ENCODE measurements at places on chromosomes 1 and 21.

GRCh38 chr1:60581455-60582220 lies 500.7 kb upstream of the NFIA start:
- no peak for DNase-seq
- H3K4me1 ChIP-seq, result no peaks in the 10 kb centered on the region
- no peaks in the 10 kb centered on the region for H3K36me3 ChIP-seq
- no peaks in the 10 kb centered on the region for H3K27me3 ChIP-seq

- peaks cover 53% of the 10 kb centered on the region for H3K4me1 ChIP-seq
- H3K27me3 ChIP-seq, result peaks cover 17% of the 10 kb centered on the region
- peak overlapping the region; percentile 80 for H3K27ac ChIP-seq
- peaks cover 9% of the 10 kb centered on the region for H3K36me3 ChIP-seq
Observed at GRCh38 chr1:229341774-229342655, 832 bp downstream of the CCSAP start.

DNA sequence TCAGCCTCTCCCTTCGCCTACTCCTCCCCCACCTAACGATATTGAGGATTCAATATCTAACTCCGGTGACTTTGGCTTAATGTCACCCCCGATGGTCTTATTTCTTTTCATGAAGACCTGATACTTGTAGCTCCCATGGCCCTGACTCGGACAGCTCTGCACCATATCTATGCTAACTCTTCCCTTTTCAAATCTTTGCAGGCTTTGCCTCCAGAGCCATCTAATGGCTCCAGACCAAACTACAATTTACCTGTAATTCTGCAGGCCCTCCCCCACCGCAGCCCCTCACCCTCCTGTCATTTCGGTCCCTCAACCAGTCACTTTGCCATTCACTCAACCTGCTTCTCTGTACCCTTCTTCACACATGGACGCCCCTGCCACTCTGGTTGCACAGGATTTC lies 7.9 kb upstream of the GSTM5 start:
- peaks cover 21% of the 10 kb centered on the region for H3K27me3 ChIP-seq
- no peaks in the 10 kb centered on the region for H3K36me3 ChIP-seq
- H3K27ac ChIP-seq, result no peak overlapping the region
- no peak for DNase-seq

DNA sequence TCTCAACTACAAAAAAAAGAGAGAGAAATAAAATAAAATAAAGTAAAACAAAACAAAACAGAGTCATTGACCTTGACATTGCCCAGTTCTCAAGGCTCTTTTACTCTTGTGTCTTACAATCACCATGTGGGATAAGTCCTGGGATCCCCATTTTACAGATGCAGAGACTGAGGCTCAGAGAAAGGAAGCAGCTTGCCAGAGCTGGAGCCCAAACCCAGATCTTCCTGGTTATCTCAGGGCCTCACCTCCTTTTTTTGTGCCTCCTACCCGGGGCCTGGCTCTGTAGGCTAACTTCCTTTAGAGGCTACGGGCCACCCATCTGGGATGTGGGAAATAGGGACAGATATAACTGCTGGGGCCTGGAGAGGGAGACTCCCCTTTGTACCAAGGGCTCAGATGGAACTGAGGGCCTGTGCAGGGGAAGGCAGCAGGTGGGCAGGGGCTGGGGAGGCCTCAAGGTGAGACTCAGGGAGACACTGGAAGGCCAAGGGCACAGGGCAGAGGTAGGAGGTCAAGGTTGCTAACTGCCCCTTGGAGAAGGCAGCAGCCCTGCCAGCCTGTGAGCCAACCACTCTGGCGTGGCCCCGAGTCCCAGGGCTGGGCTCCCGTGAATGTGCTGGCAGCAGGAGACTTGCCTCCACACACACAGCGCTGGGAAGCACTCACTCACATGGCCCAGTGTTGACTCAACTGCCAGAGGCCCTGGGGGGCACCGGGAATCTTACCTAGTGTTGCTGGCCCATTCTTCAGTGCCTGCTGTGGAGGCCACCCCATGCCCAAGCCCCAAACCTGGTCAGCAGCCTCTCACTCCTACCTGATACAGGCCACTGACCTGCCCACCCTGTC lies 6.5 kb upstream of the ECE1 start:
- peaks cover 83% of the 10 kb centered on the region for H3K4me1 ChIP-seq
- no peak for DNase-seq
- no peak overlapping the region for H3K4me3 ChIP-seq
- H3K27me3 ChIP-seq, result no peaks in the 10 kb centered on the region
- H3K36me3 ChIP-seq, result peaks cover 9% of the 10 kb centered on the region

- H3K36me3 ChIP-seq, result peaks cover 5% of the 10 kb centered on the region
- H3K4me3 ChIP-seq, result no peak overlapping the region
- peaks cover 7% of the 10 kb centered on the region for H3K4me1 ChIP-seq
- no peak for DNase-seq
- H3K27ac ChIP-seq, result no peak overlapping the region
- no peaks in the 10 kb centered on the region for H3K27me3 ChIP-seq
Observed at GRCh38 chr1:225380691-225381090, 47.1 kb downstream of the LBR start.
